Cerebellum (tissue), 4 donors: ENCODE measurements at places on chromosomes 12 and 14. TPM values are rescaled to one million over a fixed set of nuclear protein-coding genes. Genes with fewer than 3 reads are reported as not detected.
A peak's percentile ranks its signal among the peaks of the same experiment; 100 is the strongest.

DNA sequence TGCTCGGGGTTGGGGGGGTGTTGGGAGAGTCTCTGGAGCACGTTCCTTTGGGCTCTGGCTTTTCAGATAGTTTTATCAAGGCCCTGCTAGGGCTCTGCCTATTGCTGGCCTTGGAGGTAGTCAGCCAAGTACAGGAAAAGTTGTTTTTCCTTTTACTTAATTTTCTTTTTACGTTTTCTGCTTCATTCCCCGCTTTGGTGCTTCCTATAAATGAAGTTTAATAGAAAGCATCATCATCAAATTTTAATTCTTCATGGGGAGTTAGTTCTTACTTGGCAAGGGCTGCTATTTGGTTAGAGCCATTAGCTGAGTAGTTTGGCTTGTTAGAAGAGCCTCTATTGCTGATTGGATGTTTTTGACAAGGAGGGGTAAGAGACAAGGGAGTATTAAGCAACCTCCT lies 15.1 kb upstream of the ADAM21 start:
- DNase-seq, result no peak

CD163 gene
- 2.9 TPM for total RNA-seq

FGF6 gene
- total RNA-seq, result not detected

DNA sequence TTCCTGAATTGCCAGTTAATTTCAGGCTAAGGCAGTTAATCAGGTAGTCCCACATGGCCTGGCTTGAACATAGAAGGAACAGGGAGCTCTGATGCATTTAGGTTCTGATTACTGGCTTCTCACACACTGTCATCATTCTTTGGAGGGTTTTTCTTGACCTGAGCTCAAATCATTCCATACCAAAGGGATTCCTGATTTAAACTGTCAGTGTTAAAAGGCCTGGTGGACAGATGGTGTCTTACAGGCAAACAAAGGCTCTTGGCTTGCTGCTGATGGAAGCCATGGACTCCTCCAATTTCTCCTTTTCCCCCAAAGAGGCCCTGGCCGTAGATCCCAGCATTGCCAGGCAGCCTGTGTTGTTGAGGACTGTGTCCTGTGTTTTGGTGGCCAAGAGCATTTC lies 30.2 kb downstream of the CACNA1C start:
- peak; percentile 74 for DNase-seq

GRCh38 chr14:90669731-90670130 lies 146.5 kb downstream of the TTC7B start:
- no peak for DNase-seq

GRCh38 chr12:124680863-124681778 lies 113.7 kb upstream of the NCOR2 start:
- DNase-seq, result no peak

ZC3H14 gene
- total RNA-seq, result 76.9 TPM

GRCh38 chr12:40228727-40229126 lies 3.9 kb downstream of the LRRK2 start:
- DNase-seq, result no peak

DNA sequence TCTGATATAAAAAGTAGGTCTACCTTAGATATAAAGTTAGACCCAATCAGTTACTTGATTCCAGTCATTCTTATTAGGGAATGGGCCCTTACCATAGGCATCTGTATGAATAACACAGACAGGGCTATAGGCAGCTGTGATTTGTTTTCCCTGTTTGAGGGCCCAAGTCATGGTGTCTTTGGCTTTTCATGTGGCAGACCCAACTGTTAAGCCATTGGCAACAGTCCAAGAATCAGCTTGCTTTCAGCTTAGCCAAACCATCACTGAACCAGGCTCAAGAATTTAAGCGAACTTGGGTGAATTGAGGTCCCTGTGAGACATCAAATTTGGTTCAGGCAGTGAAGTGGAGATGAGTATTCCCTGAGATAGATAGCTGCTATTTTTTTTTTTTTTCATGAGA lies 111.2 kb downstream of the LRRIQ1 start:
- no peak for DNase-seq

- no peak for DNase-seq
These were observed 13.0 kb upstream of the TPCN1 start for GRCh38 chr12:113208041-113208934.

CACNA2D4 gene
- total RNA-seq, result 0.45 TPM

- DNase-seq, result peak; percentile 27
These were observed 173.2 kb downstream of the SLC35F4 start for GRCh38 chr14:57692671-57693070.

CPNE6 gene
- total RNA-seq, result 0.36 TPM

DNA sequence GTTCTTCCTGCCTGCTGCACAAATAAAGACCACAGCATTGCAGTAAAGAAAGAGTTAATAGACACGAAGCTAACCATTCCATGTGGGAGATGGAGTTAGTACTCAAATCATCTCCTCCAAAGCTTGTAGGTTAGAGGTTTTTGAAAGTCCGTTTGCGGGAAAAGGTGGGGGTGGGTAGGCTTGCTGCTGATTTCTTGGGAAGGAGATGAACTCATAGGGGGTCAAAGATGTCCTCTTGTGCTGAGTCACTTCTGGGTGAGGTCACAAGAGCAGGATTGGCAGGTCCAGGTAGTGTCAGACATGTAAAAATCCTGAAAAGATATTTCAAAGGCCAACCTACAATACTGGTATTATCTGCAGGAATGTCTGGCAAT lies 66.4 kb downstream of the PTHLH start:
- DNase-seq, result no peak

MYO1A gene
- 0.36 TPM for total RNA-seq

GRCh38 chr14:47660158-47660557 lies 15.2 kb downstream of the MDGA2 start:
- no peak for DNase-seq

RPL10L gene
- total RNA-seq, result not detected

- no peak for DNase-seq
These were observed 82.7 kb downstream of the KTN1 start for GRCh38 chr14:55662752-55663151.

GRCh38 chr14:90506748-90507147 lies 109.9 kb downstream of the CALM1 start:
- DNase-seq, result no peak

DNA sequence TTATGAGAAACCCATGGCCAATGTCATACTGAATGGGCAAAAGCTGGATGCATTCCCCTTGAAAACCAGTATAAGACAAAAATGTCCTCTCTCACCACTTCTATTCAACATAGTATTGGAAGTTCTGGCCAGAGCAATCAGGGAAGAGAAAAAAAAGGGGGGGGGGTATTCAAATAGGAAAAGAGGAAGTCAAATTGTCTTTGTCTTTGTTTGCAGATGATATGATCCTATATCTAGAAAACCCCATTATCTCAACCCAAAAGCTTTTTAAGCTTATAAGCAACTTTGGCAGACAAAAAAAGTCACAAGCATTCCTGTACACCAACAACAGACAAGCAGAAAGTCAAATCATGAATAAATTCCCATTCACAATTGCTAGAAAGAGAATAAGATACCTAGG lies 19.5 kb downstream of the GLIPR1L1 start:
- DNase-seq, result no peak

MSRB3 gene
- total RNA-seq, result 7.0 TPM

GRCh38 chr12:82099216-82099615 lies 259.0 kb downstream of the CCDC59 start:
- DNase-seq, result no peak

GRCh38 chr12:58346032-58346632 lies 404.8 kb downstream of the ATP23 start:
- DNase-seq, result peak; percentile 16

CHGA gene
- total RNA-seq, result 26.8 TPM

DNA sequence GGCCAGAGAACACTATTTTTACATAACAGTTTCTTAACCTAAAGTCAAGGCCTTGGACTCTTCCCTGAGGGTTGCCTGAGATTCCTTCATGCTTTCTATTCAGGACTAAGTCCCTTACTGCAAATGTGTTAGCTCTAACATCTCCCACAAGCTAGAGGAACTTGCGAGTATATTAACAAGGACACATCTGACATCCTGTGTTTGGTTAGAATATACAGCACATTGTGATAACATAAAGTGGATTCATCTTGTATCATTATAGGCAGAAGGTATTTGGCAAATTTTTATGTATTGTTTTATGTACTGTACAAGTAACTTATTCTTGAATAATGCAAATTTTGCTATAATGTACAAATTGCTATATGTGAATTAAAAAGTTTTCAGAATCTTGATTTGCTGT lies 45.5 kb downstream of the SH2B3 start:
- DNase-seq, result no peak

DNA sequence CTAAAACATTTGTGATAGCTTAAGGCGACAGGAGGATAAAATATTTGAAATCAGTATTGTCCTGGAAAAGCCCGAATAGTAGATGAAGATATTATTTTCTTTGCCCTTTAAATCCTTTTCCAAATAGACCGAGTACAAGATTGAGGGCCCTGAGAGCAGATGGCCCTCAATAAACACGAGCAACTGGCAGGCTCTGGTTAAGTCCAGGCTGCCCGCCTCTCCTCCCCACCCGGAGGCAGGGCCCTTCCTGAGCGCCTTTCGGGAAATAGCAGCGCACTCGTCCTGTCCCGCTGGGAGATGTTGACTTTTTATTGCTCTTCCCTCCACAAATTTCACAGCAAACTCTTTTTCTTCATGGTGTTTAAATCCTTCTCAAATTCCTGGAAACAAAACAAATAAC lies 50.8 kb upstream of the MAX start:
- peak; percentile 85 for DNase-seq
